NCI-H1930 (cell line): ENCODE measurements at places on chromosomes 4 and X.

DNA sequence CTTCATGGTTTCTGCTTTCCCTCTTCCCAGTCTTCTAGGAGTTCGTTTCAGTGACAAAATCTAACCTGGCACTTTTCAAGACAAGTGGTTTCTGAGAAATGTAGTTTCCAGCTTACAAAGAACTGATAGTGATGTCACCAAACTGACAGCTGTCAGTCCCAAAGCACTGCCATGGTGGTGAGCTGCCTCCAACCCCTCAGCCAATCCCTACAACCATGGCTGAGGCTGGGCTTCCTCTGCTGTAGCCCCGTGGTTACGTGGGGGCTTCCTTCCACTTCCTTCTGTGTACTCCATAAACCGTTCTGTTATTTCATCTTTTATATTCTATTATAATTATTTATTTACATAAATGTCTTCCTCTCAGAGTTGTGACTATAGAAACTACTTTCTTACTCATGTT, 198.6 kb upstream of the AGA start:
- no peak for DNase-seq

DNA sequence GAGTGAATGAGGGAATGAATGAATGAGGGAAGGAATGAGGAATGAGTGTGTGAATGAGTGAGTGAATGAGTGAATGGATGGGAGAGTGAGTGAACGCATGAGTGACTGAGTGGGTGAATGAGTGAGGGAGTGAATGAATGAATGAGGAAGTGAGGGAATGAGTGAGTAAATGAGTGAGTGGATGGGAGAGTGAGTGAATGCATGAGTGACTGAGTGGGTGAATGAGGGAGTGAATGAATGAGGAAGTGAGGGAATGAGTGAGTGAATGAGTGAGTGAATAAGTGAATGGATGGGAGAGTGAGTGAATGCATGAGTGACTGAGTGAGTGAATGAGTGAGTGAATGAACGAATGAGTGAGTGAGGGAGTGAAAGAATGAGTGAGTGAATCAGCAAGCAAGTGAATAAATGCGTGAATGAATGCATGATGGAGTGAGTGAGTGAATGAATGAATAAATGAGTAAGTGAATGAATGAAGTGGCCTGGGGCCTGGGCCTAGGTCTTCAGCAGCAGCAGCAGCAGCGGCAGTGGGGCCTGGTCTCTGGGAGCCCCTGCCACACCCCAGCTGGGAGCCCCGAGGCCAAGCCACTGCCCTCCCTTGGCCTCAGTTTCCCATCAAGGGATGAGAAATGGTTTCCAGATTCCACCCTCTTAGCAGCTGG, 16.2 kb upstream of the PSAPL1 start:
- DNase-seq = no peak

DNA sequence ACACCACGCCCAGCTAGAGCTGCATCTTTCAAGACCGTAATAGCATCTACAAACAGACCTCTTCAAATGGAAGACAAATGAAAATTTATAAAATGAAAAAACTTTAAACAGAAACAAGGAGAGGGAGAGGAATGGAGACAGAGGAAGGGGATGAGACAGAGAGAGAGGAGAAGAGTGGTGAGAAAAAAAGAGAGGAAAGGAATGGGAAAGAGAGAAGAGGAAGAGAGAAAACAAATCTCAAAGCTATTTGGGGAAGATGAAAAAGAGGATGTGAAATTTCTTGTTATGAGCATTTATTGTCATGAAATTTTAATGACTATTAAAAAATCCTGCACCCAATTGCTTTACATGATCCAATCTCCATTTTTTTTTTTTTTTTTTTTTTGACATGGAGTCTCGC, 726.9 kb downstream of the GRID2 start:
- DNase-seq = no peak

GRCh38 chrX:16924631-16925480, 21.6 kb upstream of the REPS2 start:
- no peak for DNase-seq

GRCh38 chrX:154374313-154375155, at the start of gene FLNA:
TSS of gene FLNA (minus strand) at chrX:154374634. CDS start at chrX:154371245, 3,389 bp downstream.
- DNase-seq = no peak

- no peak for DNase-seq
Measured at GRCh38 chrX:4787971-4788370, 1074.5 kb upstream of the PRKX start.

- no peak for DNase-seq
Measured at GRCh38 chrX:118251271-118251670, 94.6 kb upstream of the WDR44 start.

- DNase-seq = no peak
Measured at GRCh38 chr4:40750461-40751258, 905 bp downstream of the NSUN7 start.

- DNase-seq = no peak
Measured at GRCh38 chr4:106690487-106690886, 321.9 kb upstream of the GIMD1 start.

DNA sequence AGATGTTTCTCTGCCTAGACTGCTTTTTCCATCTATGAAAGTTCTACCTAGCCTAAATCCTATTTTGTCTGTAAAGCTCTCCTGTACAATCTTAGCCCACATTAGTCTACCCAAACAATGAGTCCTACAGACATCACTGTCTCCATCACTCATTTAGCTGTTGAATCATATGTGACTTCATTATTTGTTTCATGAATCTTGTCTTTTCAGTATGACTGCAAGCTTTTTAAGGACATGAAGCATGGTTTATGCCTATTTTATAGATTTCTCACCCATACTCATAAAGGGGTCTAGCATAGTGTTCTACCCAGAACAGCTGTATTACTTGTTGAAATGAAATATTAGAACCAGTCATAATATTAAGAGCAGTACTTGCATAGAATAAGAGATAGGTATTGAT, 13.0 kb downstream of the AMMECR1 start:
- DNase-seq = no peak

GRCh38 chr4:26126143-26126718, 194.6 kb upstream of the RBPJ start:
- DNase-seq = no peak

GRCh38 chrX:120087289-120088017, 10.0 kb upstream of the RHOXF2B start:
- DNase-seq = no peak

DNA sequence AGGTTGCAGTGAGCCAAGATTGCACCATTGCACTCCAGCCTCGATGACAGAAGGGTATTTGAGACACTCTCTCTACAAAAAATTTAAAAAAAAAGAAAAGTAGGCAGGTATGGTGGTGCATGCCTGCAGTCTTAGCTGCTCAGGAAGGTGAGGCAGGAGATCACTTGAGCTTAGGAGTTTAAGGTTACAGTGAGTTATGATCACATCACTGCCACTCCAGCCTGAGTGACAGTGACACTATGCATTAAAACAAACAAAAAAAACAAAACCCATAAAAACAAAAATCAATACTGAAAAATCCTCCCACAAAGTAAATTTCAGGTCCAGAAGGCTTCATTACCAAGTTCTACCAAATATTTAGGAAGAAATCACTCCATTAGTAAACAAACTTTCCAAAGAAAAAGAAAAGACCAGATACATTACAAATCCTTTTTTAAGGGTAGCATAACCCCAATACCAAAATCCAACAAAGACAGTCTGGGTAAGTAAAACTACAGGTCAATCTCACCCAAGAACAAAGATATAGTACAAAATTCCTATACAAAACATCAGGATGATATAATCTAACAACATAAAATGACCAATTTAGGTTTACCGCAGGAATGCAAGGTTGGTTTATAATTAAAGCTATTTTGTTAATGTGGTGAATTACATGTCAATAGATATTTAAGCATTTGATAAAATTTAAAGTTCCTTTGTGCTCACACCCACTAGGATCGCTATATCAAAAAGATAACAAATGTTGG, 11.7 kb downstream of the NELFA start:
- DNase-seq = no peak

GRCh38 chr4:155805016-155805415, 46.2 kb downstream of the GUCY1B1 start:
- DNase-seq = no peak

GRCh38 chr4:94746746-94747145, 11.0 kb upstream of the BMPR1B start:
- no peak for DNase-seq

DNA sequence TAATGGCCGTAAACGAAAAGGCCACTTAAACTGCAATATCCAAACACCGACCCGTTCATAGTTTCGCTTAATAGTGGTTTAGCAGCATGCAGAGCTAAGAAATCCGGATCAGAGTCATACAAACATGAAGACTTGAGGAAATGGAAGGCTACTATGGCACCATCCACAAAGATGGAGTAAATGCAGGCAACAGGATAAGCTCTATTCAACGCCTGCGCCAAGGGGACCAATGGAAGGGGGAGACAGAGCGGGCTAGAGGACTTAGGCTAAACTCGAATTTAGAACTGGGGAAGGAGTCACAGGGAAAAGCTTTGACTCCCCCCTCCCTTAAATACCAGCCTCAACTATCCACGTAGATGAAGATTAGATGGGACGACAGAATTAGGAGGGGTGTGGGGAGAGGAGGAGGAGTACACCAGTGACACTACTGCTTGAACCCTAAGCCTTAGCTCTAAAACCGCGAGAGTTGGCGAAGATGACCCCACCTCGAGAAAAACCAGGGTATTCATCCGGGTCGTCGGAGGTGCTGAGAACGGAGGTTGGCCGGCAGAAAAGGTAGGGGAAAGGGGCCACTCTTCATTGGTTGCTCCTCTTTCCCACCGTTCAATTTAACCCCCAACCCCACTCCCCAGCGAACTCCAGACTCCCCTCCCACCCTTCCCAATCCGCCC, 3.5 kb downstream of the HUWE1 start:
- DNase-seq = no peak

- no peak for DNase-seq
Measured at GRCh38 chr4:185017964-185018772, at the start of gene HELT. TSS of gene HELT (plus strand) at chr4:185018490. CDS start at chr4:185018929, 439 bp downstream.

GRCh38 chrX:14380044-14380443, 149.3 kb upstream of the GLRA2 start:
- DNase-seq = no peak

DNA sequence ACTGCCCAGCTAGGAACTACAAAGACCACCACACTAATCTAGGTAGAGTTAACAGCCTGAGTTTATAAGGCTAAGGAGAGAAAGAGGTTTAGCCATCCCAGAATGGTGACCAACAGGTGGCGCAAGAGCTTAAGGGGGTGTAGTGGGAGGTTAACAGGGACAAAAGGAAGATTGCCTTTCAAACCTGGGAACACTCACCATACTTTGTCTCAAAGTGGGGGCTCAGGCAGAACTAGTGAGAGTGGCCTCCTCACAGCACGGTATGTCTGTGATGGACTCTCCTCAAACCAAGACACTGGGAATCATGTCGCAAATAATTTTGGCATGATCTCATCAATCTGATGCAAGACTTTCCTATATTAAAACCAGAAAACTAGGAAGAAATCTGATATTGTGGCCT, 23.4 kb downstream of the CCNI start:
- peak; percentile 36 for DNase-seq

DNA sequence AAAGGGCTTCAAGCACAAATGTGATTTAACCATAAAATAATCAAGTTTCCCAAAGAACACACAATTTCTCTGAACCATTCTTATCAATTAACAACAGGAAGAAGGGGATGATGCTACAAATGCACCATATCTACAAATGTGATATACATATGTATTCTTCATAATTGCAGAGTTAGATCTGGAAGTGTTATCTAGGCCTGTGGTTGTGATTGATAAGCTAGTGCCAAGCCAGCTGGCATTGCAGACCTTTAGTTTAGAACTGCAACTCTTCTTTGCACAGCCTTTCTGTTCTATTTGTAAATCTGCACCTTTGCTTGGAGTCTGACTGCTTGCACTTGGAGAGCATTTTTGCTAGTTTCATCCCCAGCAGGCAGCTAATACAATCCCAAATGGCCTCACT, 145.5 kb upstream of the NPY2R start:
- DNase-seq = no peak

GRCh38 chr4:1041147-1041935, 29.9 kb downstream of the FGFRL1 start:
- DNase-seq = no peak

DNA sequence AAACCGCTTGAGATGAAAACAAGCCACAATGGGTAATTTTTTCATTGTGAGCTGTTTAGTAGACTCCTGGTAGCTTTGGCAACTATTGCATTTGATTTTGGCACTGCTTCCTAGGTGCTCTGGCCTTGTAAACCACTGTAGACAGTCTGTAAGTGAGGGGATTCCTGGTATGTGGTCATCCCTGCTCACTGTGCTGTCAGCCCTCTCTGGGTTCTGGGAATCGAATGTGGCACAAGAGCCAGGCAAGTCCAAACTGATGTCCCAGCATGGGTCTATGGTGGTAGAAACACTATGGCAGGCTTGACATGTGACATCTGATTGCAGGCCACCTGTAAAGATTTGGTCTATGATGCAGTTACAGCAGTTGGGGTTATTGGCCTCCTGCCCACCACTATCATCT, 2.5 kb downstream of the USP51 start:
- DNase-seq = no peak

DNA sequence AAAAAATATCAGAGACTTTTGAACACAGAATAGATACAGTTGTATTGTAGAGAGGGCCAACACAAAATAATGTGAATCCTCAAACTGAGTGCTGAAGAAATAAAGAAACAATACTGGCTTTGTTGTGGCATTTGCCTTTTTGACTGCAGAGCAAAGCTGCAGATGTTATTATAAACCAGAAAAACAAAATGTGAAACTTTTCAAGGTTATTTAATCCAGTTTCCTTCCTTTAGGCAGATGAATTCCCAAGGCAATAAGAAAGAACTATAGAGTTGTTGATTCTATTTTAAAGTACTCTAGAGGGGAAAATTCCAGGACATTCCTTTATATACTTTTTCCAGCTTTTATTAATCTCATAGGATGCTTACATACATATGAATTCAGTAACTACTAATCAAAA, 186.8 kb downstream of the NDST4 start:
- no peak for DNase-seq

DNA sequence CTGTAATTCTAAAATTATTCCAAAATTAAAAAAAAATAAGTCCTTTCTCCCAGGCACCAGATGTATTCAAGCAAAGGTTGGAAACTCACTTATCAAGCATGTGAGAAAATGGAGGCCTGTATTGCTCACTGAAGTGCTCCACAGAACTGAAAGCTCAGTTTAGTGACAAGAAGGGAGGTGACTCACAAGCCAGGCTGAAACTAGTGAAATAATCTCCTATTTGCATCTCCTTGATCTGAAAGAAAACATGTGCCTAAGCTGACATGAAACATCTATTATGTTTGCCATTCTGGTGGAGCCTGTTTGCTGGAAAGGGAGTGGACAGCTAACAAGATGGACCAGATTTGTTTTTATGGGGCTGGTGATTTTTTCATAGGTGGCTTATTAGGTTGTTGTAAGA, 54.0 kb upstream of the AMELX start:
- DNase-seq = no peak
